Stimulated activated CD4-positive, alpha-beta T cell treated with anti-CD3 and anti-CD28 coated beads, Interleukin-1b, Interleukin-23, amount 100 ng/mL, for 1 hour (primary cell): ENCODE measurements at places on chromosomes 5 and 9.

- peak; percentile 85 for DNase-seq
Observed at GRCh38 chr9:35072461-35073278, at the start of gene VCP. TSS of gene VCP (minus strand) at chr9:35072625. CDS start at chr9:35072353, 272 bp downstream.

- no peak for DNase-seq
Observed at GRCh38 chr9:3397766-3398165, 128.0 kb downstream of the RFX3 start.

GRCh38 chr9:107830479-107830878 is 340.9 kb upstream of the KLF4 start:
- DNase-seq: no peak

DNA sequence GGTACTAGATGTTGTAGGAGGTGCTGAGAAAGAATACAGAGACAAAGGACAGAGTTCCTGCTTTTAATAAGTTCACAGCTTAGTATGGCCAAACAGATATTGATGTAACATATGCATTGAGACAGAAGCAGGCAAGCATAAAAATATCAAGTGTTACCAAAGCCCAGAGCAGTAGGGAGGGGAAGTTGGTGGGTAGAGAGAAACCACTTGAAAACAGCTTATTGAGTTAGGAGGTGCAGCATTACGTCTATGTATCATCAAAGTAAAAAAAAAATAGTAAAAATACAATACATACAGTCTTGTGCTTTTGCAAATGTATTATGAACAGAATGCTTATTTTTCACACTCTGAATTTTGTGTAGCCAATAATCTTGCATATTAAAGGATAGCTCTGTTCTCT is 441.8 kb upstream of the SGCD start:
- DNase-seq: no peak

DNA sequence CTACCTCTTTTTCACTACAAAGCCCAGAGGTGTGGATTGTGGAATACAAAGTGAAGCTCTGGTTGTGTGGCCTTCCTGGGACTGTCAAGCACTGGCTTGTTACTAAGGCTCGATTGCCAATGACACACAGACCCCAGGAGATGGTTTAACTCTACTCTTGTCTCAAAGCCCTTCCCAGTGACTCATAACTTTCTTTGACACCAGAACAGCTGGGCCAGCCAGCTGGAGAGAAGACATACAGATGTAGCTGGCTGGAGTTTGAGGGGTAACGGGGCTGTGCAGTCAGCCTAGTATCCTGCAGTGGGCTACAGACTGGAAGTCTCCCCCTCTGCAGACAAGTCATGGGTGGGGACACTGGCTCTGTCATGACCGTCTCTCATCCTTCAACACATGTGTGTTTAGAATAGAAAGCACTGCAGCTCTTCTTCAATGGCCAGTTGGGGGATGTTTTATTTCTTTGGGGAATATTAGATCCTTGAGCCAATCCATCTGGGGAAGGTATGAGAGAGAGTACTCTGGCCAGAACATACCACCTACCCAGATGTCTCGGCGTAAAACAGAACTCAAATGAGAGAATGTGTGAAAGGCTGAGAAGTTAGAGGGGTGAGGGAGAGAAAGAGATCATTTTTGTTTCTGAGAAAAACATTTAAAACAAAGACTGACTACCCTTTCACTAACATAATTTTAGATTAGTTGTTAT is 53.3 kb downstream of the SEMA6A start:
- DNase-seq: no peak

DNA sequence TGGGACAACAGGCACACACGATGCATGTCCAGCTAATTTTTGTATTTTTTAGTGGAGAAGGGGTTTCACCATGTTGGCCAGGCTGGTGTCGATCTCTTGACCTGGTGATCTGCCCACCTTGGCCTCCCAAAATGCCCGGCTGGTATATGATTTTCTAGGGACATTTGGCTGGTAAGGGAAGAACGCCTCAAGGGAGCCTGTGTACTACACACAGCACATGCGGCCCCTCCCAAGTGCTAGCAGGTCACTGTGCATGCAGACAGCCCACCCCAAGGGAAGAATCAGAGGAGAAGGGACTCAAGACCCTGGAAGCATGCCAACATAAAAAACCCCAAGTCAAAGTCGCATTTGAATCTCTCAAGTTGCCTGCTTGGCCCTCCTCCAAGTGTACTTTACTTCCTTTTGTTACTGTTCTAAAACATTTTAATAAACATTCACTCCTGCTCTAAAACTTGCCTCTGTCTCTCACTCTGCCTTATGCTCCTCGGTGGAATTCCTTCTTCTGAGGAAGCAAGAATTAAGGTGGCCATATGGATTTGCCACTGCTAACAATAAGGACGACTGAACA is 24.3 kb upstream of the OTULINL start:
- no peak for DNase-seq

- no peak for DNase-seq
Observed at GRCh38 chr9:124858330-124859046, 3.3 kb downstream of the RPL35 start.

DNA sequence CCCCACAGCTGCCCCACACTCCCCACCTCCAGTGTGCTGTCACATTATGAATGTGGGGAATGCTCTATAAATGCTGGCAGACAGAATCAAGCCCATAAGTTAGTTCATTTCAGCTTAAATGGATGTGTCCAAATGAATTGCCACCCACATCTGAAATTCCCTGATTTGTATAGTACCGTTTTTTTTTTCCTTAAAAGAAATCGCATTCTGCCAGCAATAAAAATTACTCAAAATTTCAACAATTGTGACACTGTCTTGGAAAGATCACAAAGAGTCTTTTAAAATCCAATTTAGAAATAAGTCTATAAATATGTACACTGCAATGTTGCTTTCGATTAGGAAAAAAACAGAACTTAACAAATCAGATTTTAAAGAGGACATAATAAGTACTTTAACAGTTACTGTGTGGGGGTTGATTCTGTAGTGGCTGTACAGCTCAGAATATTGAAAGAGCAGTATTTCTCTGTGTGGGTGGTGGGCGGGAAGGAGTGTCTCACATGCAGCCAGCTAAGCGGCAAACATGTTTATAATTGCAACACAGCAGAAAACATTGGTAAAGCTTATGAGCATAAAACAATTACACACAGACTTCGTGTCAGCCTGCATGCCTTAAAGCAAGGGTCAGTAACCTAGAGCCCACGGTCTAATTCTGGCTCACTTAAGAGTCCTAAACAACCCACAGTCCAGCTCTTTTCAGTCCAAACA is 24.9 kb upstream of the CSNK1G3 start:
- DNase-seq: no peak

DNA sequence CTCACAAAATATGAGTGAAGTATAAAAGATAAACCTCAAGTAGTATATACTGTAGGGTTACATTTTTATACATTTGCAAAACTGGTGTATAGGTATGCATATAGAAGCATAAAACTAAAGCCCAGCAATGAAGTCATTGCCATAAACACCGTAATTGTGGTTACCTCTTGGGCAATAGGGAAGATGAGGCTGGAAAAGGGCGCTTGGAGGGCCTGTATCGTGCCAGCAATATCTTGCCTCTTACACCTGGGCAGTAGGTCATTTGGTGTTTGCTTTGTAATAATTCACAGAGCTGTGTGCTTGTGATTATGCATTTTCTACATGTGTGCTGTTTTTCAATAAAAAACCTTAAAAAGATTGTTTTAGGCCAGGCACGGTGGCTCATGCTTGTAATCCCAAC is 45.2 kb downstream of the KDM4C start:
- no peak for DNase-seq

DNA sequence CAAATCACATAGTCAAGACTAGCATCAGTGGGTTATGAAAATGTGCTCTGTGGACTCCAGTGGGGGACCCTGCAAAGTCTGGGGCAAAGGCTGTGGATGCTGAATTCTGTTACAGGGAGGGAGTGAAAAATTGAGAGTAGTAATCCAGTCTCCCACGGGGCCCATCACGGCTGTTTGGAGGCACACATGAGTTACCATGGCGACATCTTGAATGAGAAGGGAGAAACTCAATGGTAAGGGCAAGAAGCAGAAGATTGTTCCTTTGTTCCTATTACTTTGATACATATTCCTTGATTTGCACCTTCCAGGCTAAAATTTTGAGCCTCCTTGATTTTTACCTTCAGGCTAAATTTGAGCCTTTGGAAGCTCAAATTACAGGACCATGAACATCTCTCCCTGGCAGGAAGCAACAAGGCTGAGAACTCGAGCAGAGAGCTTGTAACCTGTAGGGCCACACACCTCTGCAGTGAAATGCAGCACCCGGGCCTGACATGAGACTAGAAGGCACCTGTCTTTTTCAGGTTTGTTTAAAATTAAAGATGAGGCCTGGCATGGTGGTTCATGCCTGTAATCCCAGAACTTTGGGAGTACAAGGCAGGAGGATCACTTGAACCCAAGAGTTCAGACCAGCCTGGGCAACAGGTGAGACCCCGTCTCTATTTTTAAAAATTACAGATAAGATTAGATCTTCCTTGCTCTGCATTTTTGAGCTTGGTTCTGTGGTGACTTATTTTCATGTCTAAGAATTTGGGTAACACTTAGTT is 31.0 kb upstream of the ZFR start:
- no peak for DNase-seq

DNA sequence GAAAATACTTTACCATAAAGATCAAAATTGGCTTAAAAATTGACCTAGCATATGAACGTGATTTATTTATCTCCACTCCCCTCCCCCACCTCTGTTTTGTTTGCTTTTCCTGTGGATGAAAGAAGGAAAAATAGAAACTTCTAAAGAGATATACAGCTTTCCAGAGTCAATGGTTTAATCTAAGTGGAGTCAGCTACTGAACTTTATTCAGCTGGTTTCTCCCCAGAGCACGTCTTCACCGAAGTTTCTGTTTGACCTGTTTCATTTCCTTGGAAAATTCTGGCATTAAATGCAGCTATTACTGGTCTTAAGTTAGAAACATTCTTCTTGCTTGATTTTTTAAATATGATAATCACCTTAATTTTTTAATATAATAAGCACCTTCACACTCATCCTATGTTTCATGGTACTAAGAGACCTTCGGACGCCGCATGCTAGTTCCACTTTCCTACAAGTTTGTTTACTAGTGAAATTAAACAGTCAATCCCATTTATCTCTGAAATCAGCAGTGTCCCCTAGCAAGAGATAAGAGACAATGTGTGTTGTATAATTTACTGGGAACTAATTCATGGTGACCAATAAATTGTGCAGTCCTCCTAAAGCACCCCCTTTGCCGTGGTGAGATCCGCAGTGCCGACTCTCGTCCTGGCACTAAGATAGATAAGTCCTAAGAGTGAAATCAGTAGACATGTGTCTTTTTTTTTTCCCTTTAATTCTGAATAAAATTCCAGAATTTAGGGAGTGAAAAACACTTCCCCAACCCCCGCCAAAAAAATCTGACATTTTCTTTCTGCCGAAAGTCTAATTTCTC is 89.9 kb downstream of the ARL15 start:
- DNase-seq: no peak

GRCh38 chr9:4662989-4663792 is 1.1 kb downstream of the PLPP6 start:
- no peak for DNase-seq

GRCh38 chr5:89036166-89036565 is 153.2 kb upstream of the MEF2C start:
- no peak for DNase-seq

GRCh38 chr5:80276186-80276585 is 20.3 kb upstream of the SERINC5 start:
- no peak for DNase-seq

DNA sequence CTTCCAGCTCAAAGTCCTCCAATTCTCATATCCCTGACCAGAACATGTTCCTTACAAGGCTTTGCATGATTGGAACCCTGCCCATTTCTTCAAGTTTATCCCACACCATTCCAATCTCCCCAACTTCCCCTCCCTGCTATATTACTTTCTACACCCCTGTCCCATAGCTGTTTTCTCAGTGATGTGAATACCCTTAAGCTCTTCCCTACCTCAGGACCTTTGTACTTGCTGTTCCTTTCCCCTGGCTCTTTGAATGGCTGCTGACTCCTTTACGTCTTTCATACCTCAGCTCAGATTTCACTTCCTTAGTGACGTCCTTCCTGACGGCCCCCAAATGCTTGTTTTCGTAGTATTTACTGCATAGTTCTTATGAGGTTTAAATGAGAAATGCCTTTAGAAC is 166.2 kb upstream of the ZNF462 start:
- DNase-seq: no peak

DNA sequence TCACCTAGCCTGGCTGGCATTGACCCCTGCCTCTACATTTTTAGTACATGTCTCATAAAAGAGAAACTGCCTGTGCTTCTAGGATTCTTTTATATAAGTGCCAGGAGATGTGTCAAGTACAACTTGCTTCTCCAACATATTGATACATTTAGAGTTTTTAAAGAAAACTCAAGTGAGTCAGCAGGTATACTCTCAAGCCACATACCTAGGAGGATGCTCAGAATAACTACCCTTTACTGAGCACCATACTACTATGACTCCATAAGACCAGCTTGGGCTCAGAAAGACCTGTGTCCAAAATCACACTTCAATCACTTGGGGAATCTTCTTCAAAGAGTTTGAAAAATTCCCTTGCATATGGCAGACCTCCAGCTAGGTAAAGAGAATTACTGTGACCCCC is 389.8 kb upstream of the SLC24A2 start:
- no peak for DNase-seq

DNA sequence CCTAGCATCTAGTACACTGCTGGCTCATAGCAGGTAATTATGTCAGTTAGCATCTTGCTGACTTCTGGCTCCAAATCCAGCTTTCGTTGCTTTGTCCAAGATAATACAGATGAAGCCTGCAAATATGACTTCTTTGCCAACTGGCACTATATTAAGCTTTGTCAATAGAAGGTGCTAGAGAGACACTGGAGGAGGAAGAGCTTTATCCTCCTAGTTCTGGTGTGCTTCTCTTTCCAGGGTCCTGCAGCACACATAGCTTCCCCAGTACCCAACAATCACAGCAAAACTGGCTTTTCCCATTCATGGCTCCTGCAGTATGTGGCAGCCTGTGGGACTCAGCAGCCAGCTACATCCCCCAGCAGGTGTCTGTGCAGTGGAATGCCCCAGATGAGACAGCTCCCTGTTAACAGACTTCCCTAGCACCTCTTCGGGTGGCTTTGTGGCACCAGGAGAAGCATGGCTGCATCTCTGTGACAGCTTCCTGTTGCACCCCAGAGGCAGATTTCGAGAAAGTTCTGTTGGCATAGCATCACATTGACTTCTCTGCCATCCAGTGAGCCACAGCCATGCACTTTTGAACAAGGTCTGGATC is 147.8 kb downstream of the OXCT1 start:
- DNase-seq: no peak

DNA sequence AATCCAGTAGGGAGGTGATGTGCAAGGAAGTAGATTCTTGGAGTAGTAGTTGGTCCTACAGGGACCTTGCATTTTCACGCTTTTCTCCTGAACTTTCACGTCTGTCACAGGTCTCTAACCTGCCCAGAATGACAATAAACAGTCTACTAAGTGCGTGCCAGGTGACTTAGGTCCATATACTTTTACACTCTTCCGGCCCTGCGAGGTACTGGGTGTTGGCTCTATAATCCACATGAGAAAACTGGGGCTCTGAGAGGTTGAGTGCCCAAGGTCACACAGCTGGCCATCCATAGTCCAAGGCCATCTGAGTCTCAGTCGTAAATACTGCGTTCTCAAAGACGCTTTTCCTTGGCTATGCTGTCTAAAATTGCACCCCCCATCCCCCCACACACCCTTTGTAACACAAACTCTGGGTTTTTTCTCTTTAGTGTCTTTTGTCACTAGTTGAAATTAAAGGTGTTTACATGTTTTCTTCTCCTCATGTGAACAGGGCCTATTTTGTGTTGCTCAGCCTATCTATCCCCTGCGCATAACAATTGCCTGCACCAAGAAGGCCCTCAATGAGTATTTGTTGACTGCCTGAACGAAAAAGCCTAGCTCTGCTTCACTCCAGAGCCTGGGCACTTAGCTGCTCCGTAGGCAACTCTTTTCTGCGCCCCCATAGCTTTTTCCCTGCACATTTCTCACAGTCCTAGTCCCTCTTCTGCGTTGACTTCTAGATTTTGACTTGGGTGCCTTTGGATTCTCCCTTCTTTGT is 943 bp downstream of the SFXN1 start:
- no peak for DNase-seq
